ENCODE measurements at places on chromosomes 11 and 22.

- DNase-seq: no peak
Measured at GRCh38 chr11:117591316-117592039, 205.5 kb downstream of the DSCAML1 start.

GRCh38 chr11:63599211-63600122, 14.8 kb downstream of the PLAAT3 start:
- no peak for DNase-seq

DNA sequence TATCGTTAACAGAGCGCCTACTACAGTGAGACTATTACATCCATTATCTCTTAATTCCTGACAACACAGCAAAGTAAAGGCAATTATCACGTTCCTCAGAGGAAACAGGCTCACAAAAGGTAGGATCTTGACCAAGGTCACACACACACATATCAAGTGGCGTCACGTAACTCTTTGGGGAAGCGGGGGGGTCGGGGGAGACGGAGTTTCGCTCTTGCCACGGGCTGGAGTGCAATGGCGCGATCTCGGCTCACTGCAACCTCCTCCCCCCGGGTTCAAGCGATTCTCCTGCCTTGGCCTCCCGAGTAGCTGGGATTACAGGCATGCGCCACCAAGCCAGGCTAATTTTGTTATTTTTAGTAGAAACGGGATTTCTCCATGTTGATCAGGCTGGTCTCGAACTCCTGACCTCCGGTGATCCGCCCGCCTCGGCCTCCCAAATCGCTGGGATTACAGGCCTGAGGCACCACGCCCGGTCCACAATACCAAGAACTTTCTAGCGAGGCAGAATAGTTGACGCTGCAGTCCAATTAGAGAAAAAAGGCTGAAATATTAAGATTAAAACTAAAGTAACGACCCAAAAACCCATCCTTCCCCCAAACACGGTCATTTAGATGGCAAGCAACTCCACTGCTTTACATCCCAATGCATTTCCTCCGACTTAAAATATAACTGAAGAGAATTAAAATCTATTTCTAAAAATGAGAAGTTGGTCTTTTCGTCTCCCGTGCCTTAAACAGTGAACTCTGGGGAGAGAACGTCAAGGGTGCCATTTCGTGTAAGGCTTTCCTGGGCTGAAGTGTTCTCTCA, 1.2 kb downstream of the DDX17 start:
- DNase-seq: no peak

DNA sequence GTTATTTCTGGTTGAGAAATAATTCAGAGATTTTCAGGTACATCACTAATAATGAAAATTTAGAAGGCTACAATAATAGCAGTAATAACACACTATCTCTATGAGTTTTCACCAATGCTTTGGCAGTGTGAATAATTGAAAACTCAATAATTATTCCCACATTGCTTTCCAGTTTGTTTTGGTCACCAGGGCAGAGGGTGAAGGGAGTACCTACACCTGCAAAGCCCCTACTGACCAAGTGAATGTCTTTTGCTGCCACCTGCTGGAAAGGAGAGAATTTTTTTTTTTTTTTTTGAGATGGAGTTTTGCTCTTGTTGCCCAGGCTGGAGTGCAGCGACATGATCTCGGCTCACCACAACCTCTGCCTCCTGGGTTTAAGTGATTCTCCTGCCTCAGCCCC, 3.2 kb downstream of the NELL1 start:
- DNase-seq: peak; percentile 19

- DNase-seq: peak; percentile 68
Measured at GRCh38 chr22:40178417-40179409, 988 bp downstream of the TNRC6B start.

GRCh38 chr22:34993548-34993947, 72.4 kb upstream of the ISX start:
- DNase-seq: no peak

- no peak for DNase-seq
Measured at GRCh38 chr11:73393011-73393380, 16.8 kb downstream of the RELT start.

- no peak for DNase-seq
Measured at GRCh38 chr11:119519796-119520195, 96.8 kb upstream of the THY1 start.

- no peak for DNase-seq
Measured at GRCh38 chr11:46529095-46529905, 64.5 kb downstream of the AMBRA1 start.

DNA sequence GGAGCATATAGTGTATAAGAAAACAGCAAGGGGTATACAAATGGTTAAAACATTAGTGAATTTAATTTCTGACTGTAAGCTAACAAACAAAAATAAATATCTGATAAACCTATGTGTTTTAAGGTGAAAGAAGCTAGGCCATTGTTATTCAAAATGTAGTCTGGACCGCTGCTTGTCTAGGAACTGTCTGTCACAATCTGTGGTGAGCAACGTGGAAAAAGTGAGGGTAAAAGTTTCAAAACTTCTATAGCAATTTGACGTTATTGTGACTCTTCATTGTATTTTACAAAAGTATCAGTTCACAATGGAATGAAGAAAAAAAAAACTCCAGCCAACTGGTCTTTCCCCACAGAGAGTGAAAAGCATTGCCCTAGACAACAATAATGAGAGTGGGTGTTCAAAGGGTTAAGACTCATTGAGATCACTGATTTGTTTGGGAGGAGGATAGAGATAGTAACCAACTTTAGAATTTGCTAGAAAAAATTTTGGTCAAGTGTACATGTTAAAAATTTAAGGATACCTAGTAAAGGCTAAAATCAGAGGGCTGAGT, 79.1 kb downstream of the UVRAG start:
- DNase-seq: no peak

GRCh38 chr11:74255741-74256375, 55.6 kb downstream of the P4HA3 start:
- DNase-seq: peak; percentile 42

- no peak for DNase-seq
Measured at GRCh38 chr11:117898059-117898458, 21.6 kb upstream of the FXYD6 start.

DNA sequence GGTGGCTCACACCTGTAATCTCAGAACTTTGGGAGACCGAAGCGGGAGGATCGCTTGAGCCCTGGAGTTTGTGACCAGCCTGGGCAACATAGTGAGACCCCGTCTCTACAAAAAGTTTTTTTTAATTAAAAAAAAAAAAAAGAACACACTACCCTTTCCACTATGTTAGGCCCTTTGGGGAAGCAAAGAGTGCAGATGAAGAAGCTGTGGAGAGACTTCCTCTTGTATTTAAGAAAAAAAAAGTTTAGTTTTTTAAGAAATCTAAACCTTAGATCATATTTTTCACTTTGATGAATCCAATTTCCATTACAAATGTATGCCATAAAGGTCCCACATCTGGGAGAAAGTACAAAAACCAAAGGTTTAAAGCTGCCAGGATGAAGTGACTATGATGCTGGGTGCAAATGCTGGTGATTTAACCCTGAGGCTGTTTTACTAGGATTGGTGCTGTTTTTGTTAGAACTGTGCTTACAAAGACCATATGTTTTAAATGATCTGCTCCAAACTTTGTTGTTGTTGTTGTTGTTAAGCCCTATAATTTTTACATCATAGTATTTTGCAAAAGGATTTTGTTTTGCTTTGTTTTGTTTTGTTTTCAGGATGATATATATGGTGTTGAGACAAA, 28.9 kb upstream of the ACER3 start:
- no peak for DNase-seq

- no peak for DNase-seq
Measured at GRCh38 chr11:20017320-20017719, 143.0 kb downstream of the DBX1 start.

GRCh38 chr11:80515097-80515496, 1074.3 kb upstream of the TENM4 start:
- no peak for DNase-seq

DNA sequence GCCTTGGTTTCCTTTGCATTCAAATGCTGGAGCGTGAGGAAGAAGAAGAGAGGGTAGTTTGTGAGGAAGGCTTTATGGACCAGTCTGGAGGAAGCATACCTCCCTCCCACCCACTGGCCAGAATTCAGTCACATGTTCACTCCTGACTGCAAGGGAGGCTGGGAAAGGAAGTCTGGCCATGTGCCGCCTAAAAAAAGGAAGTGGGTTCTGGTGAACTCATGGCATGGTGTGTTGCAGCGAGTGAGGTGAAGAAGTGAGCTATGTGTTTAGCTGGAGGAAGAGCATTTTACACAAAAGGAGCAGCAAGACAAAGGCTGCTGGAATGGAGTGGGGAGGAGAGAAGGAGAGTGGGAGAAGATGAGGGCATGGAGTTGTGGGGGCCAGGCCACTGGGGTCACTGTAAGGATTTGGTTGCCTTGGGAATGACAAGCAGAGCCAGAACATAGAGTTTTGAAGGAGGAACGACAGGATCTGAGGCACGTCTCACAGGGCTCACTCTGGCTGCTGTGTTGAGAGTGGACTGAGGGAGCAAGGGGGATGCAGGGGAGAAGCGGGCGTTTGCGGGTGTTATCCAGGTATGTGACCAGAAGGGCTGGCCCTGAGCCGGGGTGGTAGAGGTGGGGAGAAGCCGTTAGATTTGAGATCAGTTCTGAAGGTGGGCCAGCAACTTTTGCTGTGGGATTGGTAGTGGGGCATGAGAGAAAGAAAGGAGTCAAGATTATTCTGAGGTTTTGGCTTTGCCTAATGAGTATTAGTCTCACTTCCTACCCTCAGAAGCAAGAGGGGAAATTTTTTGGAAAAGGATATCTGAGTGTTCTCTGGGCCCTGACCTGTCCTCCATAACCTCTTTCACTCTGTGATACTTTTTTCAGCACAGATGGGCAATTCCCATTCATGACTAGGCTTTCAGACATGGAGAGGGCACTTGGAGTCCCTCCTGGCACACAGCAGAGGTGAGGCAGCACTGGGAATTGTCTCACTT, 26.4 kb downstream of the BMAL1 start:
- no peak for DNase-seq

DNA sequence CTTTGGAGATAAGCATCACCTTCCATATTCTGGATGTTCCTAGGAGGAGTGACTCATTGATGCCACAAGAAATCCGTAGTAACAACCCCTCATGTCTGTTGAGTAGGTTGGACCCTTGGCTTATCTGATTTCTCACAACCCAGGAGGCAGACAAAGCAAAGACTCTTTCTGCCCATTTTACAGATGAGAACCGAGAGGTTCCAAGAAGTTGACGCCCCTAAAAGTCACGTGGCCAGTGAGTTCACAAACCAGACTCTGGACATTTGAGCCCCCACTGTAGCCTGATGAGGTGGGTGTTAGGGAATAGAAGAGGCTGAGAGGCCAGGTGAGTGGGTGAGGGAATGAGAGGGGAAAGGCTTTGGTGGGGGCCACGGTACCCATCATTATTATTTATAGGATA, 70.3 kb downstream of the TSPAN18 start:
- DNase-seq: no peak

GRCh38 chr11:116114198-116114651, 610.0 kb upstream of the CADM1 start:
- no peak for DNase-seq

DNA sequence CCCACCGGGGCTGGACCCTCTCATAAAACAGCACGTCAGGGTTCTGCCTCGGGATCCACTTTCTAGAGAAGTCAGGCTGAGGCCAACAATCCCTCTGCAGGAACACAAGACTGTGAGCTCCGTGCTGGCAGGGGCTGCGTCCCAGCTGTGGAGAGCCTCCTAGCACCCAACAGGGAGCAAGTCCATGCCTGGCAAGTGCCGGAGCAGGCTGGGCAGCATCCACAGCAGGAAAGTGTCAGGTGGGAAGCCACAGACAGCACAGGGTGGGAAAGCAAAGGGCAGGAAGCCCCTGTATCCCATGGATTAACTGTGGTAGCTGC, 682.3 kb downstream of the TBC1D22A start:
- no peak for DNase-seq

- no peak for DNase-seq
Measured at GRCh38 chr22:16806401-16806800, 18.8 kb downstream of the XKR3 start.

DNA sequence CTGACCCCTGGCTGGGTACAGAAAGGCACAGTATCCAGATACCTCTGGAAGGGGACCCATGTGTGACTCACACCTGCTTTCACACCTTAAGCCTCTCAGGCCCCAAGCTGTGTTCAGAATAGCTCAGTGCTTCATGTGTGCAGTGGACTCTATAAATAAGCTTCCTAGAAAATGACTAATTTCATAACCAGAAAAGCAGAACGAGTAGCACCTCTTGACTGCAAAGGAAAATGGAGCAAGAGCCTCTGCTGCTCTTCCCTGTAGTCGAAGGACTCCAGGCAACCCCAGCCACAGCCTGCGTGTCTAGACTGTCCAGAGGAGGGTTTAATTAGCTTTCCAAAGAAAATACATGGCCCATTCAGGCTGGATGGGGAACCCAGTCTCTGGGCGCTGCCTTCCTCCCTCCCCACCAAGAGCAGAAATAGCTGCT, 23.1 kb downstream of the PTPN5 start:
- no peak for DNase-seq

- no peak for DNase-seq
Measured at GRCh38 chr11:65590240-65590738, 5.3 kb downstream of the KCNK7 start.

GRCh38 chr11:117071344-117071787, 26.9 kb downstream of the SIK3 start:
- DNase-seq: no peak

GRCh38 chr11:1222491-1223345, at the start of gene MUC5B:
Gene MUC5B (plus strand): TSS chr11:1223066. CDS start chr11:1223124, 58 bp downstream.
- no peak for DNase-seq

DNA sequence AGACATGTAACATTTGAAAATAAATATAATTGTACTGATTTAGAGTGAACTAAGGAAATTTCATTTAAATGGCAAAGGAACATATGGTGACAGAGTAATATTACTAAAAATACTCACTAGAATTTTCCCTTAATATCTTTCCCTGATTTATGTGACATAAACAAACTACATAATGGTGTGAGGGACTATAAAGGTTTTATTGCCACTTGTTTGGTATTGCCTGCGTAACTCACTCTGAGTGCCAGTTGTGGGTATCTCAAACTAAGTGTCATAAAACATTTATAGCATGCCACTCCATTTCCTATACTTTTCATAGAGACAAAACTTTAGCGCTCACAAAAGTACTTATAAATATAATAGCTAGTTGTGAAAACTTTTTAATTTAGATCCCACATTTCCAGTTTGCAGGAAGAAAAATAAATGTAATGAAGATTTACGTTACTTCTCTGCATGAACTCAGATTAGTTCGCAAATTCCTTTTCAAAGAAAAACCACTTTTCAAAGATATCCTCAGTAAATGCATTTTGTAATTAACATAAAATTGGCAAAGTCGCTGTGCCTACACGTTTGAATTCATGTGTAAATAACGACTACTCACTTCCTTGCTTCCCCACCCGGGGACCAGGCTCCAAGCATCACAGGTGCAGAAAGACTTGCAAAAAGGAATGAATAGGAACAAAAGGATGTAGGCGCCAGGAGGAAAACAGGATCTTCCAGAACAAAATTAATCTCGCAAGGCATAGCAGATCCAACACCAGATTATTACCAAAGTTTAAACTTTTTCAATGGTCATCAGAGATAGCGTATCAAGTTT, 1.6 kb upstream of the QSER1 start:
- peak; percentile 76 for DNase-seq

DNA sequence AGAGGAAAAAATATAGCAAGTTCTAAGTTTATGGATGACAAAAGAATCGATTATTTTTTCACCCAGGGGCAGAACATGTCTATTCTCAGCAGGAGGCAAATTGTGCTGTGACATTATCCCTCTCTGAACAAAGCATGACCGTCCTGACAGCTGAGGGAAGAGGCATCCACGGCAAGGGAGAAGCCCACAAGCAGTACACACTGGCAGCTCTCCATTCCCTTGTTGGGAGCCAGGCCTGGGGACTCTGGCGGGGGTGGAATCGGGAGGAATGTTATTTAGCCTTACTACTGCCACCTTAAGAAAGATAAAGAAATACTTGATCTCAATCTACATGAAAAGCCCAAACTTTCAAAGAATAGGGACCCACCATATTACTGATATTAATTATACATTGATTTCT, 3.4 kb downstream of the KIRREL3 start:
- DNase-seq: no peak

All from NCI-H526 treated with DMSO at 0.1 percent for 48 hours (cell line).